ENCODE measurements at places on chromosomes 13 and 19. TPM values are rescaled to one million over a fixed set of nuclear protein-coding genes. Genes with fewer than 3 reads are reported as not detected.

Gene GPR32
- total RNA-seq, result not detected

Gene ANGPTL4
- 6.0 TPM for total RNA-seq

Gene SMIM44
- not detected for total RNA-seq

Gene TJP3
- 2.3 TPM for total RNA-seq

Gene TUBA3C
- not detected for total RNA-seq

Gene PCID2
- total RNA-seq, result 45.8 TPM

Gene C19orf81
- total RNA-seq, result not detected

Data from tracheal epithelial cell (primary cell).